ENCODE measurements at places on chromosomes 12 and 14.
A peak's percentile ranks its signal among the peaks of the same experiment; 100 is the strongest.

GRCh38 chr12:40324261-40324660 lies 99.5 kb downstream of the LRRK2 start:
- no peak for DNase-seq

- no peak for DNase-seq
Observed at GRCh38 chr12:75773377-75773776, 258.2 kb downstream of the PHLDA1 start.

DNA sequence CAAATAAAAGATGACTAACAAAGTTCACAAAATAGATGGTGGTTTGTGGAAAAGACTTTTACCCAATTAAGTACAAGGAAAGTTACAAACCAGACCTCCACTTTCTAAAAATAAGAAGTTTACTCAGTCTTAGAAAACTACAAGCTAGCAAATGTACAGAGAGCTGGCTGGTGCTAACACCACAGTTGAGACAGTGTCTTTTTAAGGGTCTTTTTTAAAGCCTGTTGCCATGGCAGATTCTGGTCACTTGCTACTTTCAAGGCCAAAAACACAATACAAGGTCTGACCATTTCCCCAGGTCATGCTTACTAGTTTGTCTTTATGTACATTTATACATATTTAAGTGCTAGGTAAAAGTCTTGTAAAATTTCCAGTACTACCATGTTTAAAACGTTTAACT lies 2.4 kb downstream of the BTG1 start:
- no peak for DNase-seq

- DNase-seq, result no peak
Observed at GRCh38 chr14:51342226-51342625, 102.2 kb downstream of the TMX1 start.

GRCh38 chr12:125742413-125742812 lies 677.2 kb downstream of the AACS start:
- no peak for DNase-seq

GRCh38 chr14:67636361-67636919 lies 16.7 kb downstream of the ARG2 start:
- DNase-seq, result no peak

DNA sequence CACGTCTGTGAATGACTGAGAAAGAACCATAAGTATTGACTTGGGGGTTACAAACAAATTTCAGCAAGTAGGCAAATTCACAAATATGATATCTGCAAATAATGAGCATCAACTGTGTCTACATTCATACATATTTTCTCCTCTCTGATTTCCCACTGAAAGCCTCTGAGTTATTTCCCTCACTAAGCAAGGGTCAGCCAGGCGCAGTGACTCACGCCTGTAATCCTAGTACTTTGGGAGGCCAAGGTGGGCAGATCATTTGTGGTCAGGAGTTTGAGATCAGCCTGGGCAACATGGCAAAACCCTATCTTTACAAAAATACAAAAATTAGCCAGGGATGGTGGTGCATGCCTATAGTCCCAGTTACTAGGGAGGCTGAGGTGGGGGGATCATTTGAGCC lies 80.8 kb downstream of the SLC25A21 start:
- DNase-seq, result no peak

DNA sequence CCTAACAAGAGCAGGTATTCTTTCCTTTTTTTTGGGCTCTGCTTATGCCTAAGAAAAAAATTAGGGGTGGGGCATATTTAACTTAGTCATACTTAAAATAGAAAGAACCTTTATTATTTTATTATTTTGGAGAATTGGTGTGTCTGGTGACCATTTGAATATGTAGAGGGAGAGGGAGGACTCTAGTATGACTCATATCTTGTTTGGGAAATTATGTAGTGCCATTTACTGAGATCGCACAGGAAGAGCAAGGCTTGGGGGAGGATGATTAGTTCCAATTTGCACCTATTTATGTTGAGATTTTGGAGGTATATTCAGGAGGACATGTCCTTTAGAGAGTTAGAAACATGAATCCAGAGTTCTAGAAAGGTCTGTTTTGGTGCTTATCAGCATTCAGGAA lies 9.9 kb downstream of the ZNF410 start:
- DNase-seq, result no peak

DNA sequence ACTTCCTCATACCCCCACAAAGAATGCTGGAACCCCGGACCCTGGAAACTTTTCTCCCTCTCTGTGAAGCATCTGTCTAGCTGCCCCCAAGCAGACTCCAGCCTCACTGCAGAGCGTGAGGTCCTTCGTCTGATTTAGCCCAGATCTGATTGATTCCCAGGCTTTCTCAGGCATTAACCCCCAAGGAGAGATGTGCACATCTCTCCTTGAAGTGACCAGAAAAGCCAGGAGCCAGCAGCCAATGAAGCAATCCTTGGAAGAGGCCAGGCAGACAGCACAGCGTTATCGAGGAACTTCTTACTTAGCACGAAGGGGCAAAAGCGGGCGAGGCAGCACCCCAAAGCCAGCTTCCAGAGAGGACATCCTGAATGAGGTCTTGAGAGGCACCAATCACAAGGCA lies 100.7 kb downstream of the ZFP36L1 start:
- DNase-seq, result no peak

GRCh38 chr12:94640134-94640928 lies 10.0 kb downstream of the TMCC3 start:
- DNase-seq, result peak; percentile 13

DNA sequence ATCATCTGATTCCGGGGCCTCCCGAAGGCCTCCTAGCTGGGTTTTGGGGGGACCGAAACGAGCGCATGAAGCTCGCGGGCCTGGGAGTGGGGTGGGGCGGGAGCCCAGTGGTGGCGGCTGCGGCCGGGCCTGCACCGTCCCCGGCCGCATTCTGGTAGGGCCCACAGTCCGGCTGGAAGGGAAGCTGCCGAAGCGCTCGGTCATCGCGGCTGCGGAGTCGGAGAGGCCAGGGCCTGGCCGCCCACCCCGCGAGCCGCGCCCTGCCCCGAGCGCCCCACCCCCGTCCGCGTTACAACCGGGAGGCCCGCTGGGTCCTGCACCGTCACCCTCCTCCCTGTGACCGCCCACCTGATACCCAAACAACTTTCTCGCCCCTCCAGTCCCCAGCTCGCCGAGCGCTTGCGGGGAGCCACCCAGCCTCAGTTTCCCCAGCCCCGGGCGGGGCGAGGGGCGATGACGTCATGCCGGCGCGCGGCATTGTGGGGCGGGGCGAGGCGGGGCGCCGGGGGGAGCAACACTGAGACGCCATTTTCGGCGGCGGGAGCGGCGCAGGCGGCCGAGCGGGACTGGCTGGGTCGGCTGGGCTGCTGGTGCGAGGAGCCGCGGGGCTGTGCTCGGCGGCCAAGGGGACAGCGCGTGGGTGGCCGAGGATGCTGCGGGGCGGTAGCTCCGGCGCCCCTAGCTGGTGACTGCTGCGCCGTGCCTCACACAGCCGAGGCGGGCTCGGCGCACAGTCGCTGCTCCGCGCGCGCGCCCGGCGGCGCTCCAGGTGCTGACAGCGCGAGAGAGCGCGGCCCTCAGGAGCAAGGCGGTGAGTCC lies at the start of gene KLC1:
TSS of gene KLC1 (plus strand) at position 528 of the 819 bp plus-strand sequence. CDS start 25,354 bp downstream, outside the sequence.
- DNase-seq, result peak; percentile 79

DNA sequence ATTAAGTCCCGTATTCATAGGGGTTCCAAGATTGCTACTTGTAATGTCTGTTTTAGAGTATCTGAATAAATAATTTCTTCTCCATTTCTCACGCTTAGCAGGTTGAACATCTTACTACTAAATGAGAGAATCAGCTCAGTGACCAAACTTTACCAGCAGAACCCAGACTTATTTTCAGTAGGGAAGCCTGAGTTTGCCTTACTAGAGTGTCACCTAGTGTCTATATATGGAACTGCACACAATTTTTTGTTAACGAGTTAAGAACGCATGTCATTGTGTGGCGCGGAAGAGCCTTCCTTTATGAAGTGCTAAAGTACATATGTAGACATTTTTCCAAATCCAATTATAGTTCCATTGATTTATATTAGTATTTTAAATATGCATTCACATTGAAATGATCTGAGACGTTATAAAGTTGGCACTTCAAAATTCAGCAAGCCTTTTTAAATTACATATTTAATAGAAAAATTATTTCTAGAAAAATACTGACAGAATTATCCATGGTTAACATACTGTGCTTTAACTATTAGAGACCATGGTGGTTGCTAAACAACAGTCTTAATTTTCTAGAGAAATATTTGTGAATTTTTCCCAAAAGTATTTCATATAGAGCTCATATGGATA lies 88.3 kb downstream of the RPS29 start:
- DNase-seq, result peak; percentile 3

GRCh38 chr12:93361151-93361919 lies 16.4 kb upstream of the NUDT4 start:
- DNase-seq, result no peak

GRCh38 chr14:102295270-102295669 lies 9.7 kb downstream of the MOK start:
- no peak for DNase-seq

GRCh38 chr12:59594943-59595500 lies 807 bp upstream of the SLC16A7 start:
- DNase-seq, result no peak

- no peak for DNase-seq
Observed at GRCh38 chr12:14936224-14936861, 2.0 kb downstream of the ERP27 start.

DNA sequence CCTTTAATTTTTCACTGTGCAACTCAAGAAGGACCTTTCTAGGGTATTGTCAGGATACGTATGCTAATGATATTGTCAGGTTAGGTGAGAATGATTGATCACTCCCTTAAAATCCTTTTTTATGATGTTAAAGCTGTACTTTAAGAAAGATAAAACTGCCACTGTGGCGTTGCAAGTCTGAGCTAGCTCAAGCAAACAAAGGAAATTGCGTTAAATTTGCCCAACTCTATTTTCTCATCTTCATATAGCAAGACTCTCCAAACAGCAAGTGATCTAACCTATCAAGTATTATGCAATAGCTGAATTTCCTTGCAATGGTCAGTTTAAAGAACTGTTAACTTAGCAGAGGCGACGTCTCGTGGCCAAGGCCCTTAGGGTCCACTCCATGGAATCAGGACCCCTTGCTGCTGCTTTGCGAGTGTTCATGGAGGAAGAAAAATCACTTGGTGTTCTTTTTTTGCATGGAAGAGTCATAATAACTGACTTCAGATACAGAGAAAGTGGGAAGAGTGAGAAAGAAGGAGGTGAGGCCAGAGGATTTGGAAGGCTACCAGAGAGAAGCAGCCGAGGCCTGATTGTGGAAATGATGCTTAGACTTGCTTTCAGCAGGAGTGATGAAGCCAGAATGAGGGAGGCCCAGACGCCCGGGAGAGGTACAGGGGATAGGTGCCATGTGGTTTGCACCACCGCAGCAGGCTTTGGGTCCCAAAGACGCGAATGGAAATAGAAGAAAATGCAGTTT lies 2.5 kb downstream of the TRAF3 start:
- DNase-seq, result no peak

All from activated CD4-positive, alpha-beta T cell treated with anti-CD3 and anti-CD28 coated beads for 24 hours (primary cell).